ENCODE measurements at places on chromosomes 4 and X. TPM values are rescaled to one million over a fixed set of nuclear protein-coding genes. Genes with fewer than 3 reads are reported as not detected.

DNA sequence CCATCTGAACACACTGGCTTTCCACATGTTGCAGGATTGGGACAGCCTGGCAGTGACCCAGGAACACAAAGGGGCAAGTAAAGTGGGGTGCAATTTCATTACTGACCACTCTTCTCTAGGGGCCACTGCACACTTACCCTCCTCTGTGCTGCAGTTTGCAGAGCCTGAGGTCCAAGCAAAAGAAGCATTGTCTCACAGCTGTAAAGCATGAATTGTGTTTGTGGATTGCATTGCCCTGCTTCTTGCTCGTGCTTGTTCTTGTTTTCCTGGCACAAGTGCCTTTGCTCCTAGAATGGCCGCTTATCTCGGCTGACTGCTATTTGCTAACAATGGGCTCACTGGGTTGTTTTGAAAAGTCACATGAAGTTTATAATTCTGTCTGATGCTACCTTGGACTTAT is 209.1 kb upstream of the JADE1 start:
- peak; percentile 37 for DNase-seq

DNA sequence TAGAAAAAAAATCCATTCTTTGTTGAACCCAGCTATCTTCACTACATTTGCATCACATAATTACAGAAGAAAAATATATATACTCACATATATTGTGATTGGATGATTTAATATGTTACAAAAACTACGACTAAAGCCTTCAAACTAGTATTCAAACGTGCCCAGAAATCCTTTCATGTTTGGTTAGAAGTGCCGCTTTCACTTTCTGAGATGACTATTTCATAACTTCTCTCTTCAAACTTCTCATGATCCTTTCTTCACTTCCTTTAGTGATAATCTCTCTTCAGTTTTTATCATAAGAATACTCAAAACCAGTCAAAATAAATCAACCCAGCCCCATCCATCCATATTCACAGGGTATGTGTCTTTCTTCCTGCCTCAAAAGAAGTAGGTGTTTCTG is 50.8 kb upstream of the NAF1 start:
- no peak for DNase-seq

- DNase-seq, result no peak
These were observed 1248.1 kb downstream of the RAPGEF2 start for GRCh38 chr4:160350944-160351343.

UGT2A1 gene
- not detected for total RNA-seq

SSX4 gene
- not detected for total RNA-seq

CSAG2 gene
- not detected for total RNA-seq

DNA sequence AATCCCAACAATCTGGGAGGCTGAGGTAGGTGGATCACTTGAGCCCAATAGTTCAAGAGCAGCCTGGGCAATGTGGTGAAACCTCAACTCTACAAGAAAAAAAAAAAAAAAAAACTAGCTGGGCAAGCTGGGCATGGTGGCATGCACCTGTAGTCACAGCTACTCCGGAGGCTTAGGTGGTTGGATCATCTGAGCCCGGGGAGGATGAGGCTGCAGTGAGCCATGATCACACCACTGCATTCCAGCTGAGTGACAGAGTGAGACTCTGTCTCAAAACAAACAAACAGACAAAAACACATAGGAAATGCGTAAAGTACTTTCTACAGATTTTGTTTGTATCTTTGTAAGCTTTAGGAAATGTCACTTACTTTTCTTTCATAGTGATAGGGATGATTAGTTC is 307.2 kb upstream of the NR3C2 start:
- no peak for DNase-seq

- DNase-seq, result no peak
These were observed 40.2 kb upstream of the PPP2R3B start for GRCh38 chrX:426881-427280.

DNA sequence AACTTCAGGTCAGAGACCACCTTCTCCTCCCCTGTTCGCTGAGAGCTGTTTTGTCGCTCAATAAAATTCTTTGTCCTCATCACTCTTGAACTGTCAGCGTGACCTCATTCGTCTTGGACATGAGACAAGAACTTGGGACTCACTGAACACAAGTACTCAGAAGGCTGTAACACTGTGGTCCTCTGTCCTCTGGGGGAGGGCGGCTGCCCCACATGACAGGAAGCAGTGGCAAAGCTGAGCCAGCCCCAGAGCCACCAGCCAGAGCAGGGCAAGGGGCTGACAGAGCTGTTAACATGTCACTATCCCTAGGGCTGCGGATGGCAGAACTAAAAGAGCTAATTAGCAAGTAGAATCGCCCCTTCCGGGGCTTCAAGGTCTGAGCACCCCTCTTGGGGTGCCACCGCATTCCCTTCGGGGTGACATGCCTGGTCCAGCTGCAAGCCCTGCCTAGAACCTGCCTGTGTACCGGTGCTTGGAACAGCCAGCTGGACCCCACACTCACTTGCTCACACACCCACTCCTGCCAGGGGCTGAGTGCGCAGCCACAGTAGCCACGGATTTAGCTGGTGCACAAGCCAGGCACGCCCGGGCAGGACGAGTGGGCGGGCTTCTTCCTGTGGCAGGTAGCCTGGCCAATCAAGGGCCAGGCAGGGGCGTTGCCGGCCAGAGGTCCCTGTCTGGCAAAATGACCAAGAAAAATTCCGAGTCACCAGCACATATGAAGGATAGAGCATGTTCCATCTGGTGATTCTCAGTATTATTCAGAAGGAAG is 648.6 kb upstream of the AGA start:
- DNase-seq, result no peak

DNA sequence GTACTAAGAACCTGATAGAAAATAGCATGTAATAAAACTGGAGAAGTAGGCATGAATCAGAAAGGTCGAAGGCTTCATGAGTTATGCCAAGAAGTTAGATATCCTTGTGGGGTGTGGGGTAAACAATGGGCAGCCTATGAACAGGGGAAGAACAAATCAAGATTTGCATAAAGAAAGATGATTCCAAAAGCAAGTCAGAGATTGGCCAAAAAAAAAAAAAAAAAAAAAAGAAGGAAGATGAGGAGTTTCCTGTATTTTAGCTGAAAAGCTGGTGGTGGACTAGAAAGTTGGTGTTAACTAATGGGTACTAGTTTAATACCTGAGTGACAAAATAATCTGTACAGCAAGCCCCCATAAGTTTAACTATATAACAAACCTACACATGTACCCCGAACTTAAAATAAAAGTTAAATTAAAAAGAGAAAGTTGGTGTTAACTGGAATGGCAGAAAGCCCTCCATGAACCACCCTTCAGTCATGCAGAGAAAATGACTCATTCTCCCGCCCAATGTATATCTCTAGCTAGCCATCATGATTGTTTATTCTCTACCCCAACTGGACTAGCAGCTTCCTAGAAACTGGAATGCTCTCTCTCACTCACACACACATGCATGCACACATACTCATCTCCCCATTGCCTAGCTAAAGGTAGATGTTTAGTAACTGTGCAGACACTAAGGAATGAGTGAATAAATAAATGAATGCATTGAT is 41.7 kb downstream of the ATP11C start:
- DNase-seq, result no peak

- no peak for DNase-seq
These were observed 66.3 kb upstream of the TRIM2 start for GRCh38 chr4:153137677-153138630.

Measured in stomach (tissue), 19 donors.